Astrocyte (in vitro differentiated cells and primary cell): ENCODE measurements at places on chromosomes 4 and X.
A peak's percentile ranks its signal among the peaks of the same experiment; 100 is the strongest.

- no peak for DNase-seq
Measured at GRCh38 chr4:140754918-140755773, 1.0 kb downstream of the TBC1D9 start.

DNA sequence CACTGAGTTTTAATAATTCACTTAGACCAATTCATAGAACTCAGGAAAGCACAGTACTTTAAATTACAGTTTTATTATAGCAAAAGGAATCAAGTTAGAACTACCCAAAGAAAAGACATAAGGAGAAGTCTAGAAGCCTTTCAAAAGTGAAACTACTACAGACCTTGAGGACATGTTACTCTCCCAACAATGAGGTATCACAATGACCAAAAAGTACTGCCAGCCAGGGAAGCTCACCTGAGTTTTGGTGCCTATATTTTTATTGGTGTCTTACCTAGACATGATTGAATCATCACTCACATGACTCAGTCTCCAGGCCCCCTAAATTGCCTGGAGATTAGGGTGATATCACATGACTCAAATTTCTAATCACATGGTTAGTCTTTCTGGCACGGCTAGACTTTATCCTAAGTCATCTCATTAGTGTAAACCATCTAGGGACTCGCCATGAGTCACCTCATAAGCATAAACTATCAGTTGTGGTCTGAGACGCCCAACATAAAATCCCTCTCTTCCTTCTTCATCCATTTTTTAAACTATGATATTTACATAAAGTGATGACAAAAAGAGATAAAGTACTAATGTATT is 372.3 kb downstream of the TMA16 start:
- DNase-seq: peak; percentile 72

GRCh38 chr4:189664693-189665250 is 275.9 kb upstream of the FRG1 start:
- DNase-seq: no peak

DNA sequence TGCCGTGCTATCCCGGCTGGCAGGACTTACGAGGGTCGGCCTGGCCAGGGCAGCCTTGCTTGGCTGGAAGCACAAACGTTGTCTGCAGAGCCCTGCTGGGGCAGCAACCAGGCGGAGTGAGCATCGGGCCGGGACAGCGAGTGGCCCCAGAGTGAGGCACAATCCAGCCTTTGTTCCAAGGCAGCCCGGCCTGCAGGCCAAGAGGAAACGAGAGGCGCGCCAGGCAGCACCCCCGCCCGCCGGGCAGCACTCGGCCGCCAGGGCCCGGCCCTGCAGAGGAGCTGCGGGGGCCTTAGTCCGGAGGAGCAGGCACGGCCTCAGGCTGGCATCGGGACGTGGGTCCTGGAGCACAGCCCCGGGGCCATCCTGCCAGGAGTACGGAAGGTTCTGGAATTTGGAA is 24.1 kb downstream of the FGFRL1 start:
- no peak for DNase-seq

GRCh38 chr4:31784558-31784957 is 1064.4 kb downstream of the PCDH7 start:
- DNase-seq: no peak

GRCh38 chrX:40166582-40166981 is 68.8 kb upstream of the BCOR start:
- DNase-seq: no peak

DNA sequence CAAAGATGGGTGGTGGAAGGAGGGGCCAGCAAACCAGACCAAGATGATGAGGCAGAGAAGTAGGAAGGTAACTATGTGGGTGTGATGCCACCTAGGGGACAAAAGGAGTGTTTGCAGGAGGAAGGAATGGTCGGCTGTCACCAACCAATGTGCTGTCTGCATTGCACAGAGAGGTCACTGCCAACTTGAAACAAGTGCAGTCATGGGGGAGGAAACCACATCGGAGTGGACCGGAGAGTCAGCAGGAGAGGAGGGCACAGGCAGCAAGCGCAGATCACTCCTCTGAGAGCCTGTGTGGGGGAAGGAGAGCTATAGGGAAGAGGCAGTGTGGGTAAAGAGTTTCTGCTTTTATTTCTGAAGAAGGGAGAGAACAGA is 38.5 kb upstream of the FGFBP2 start:
- peak; percentile 47 for DNase-seq

GRCh38 chr4:44056721-44057151 is 391.9 kb downstream of the KCTD8 start:
- DNase-seq: no peak

- DNase-seq: peak; percentile 4
Measured at GRCh38 chrX:108001218-108001814, 19.1 kb upstream of the TEX13B start.

GRCh38 chrX:28582511-28582910 is 4.7 kb upstream of the IL1RAPL1 start:
- no peak for DNase-seq

- DNase-seq: no peak
Measured at GRCh38 chrX:40247382-40247781, 149.6 kb upstream of the BCOR start.

GRCh38 chrX:134645936-134646543 is 12.2 kb downstream of the PLAC1 start:
- no peak for DNase-seq

DNA sequence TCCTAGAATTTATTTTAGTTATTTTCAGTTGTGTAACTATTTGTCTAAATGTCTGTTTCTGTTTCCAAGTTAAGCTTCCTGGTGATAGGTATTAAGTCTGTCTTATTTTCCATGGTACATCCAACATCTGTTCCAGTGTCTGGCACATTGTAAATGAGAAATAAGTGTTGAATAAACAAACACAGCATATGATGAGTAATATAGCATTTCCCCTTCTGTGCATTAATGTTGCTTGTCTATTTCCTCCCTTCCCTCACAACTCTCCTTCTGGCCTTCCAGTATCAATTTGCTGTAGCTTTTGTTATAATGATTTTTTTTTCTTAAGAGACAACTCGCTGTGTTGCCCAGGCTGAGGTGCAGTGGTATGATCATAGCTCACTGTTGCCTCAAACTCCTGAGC is 36.1 kb downstream of the COPS4 start:
- peak; percentile 2 for DNase-seq

- peak; percentile 5 for DNase-seq
Measured at GRCh38 chrX:81195712-81196111, 6.0 kb downstream of the HMGN5 start.

DNA sequence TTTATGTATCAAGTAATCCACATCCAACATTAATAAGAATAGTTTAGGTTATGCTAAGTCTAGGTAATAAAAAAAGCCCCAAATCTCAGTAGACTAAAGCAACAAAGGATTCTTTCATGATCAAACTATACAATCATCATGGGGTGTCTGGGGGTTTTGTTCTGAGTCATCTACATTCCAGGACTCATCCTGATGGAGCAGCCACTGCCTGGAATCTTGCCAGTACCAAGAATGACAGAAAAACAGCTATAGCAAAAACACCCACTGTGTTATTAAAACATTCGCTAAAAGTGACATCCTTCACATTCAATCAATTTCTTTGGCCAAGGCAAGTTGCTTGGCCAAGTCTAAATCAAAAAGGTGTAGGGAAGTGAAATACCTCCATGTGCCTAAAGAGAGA is 3.9 kb upstream of the ARHGEF38 start:
- no peak for DNase-seq

- peak; percentile 91 for DNase-seq
Measured at GRCh38 chr4:120052856-120053255, 13.8 kb downstream of the MAD2L1 start.

DNA sequence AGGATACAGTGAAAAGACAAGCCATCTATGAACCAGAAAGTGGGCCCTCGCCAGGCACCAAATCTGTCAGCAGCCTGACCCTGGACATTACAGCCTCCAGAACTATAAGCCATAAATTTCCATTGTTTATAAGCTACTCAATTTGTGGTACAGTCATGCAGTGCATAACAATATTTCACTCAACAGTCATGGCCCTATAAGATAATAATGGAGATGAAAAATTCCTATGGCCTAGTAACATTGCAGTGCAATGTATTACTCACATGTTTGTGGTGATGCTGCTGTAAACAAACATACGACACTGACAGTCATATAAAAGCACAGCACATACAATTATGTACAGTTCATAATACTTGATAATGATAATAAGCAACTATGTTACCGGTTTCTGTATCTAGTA is 17.1 kb upstream of the TLR1 start:
- no peak for DNase-seq

DNA sequence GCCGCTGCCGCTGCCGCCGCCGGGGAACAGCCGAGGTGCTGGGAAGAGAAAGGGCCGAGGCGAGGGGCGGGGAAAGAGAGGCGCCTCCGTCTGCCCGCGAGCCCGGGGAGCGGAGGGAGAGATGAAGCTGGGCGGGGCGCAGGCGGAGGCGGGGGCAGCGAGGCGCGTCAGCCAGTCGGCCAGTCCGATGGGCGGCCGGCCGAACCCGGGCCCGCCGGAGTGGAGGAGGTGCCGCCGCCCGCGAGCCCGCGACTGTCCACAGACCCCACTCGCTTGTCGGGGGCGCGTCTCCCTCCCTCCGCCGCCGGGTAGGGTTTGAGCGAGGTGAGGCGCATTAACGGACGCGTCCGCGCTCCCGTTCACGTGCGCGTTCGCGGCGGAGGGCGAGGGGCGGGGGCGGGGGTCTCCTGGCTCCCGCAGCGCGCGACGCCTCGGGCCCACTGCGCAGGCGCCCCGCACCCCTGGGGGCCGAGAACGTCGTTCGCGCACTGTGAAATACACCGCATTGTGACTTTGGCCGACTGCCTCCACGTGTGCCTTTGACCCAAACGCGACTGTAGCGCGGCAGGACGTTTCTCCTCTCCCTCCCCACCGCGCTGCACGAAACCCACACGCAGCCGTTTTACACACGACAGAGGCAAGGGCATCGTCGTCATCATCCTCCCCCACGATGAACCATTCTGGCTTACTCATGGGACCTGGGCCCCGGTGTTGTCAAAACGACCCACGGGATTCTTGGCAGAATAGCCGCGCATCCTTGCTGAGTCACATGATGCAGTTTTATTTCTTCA is at the start of gene NUDT11:
NUDT11 (minus strand) TSS at position 92 of the 791 bp plus-strand sequence. CDS start 148 bp downstream, outside the sequence.
- peak; percentile 54 for DNase-seq

GRCh38 chrX:74015379-74016019 is 288.5 kb upstream of the ZCCHC13 start:
- peak; percentile 47 for DNase-seq

GRCh38 chr4:106048250-106048971 is 153.1 kb downstream of the NPNT start:
- peak; percentile 20 for DNase-seq
